Heart right ventricle (tissue), 16 donors: ENCODE measurements at places on chromosomes 2 and 18. TPM values are rescaled to one million over a fixed set of nuclear protein-coding genes. Genes with fewer than 3 reads are reported as not detected.

DNA sequence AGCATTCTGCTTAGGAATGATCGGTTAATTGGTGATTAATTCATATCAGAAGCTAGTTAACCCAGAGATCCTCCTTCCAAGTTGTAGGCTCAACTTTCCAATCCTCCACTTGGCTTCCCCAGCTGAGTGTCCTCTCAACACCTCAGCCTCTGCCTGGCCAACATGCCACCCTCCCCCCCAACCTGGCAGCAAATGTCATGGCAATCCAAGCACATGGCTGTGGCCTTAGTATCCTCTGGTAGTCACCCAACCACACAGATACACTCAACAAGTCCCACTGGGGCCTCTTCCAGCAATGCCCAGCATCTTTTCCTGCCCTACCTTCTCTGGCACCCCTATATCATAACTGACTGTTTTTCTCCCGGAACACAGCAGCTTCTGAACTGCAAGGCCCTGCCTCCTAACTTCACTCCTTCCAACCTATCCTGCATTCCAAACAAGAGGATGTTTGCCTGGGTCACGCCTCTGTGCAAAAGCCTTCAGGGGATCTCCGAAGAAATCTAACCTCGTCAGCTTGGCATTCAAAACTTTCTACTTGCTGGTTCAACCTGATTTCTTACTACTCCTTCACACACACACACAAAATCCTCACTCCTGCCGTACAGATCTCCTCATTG is 195.0 kb downstream of the CYP26B1 start:
- DNase-seq: no peak
- no peaks in the 10 kb centered on the region for H3K36me3 ChIP-seq
- H3K4me3 ChIP-seq: no peak overlapping the region
- H3K4me1 ChIP-seq: peaks cover 16% of the 10 kb centered on the region
- H3K27ac ChIP-seq: no peak overlapping the region
- H3K27me3 ChIP-seq: no peaks in the 10 kb centered on the region

DNA sequence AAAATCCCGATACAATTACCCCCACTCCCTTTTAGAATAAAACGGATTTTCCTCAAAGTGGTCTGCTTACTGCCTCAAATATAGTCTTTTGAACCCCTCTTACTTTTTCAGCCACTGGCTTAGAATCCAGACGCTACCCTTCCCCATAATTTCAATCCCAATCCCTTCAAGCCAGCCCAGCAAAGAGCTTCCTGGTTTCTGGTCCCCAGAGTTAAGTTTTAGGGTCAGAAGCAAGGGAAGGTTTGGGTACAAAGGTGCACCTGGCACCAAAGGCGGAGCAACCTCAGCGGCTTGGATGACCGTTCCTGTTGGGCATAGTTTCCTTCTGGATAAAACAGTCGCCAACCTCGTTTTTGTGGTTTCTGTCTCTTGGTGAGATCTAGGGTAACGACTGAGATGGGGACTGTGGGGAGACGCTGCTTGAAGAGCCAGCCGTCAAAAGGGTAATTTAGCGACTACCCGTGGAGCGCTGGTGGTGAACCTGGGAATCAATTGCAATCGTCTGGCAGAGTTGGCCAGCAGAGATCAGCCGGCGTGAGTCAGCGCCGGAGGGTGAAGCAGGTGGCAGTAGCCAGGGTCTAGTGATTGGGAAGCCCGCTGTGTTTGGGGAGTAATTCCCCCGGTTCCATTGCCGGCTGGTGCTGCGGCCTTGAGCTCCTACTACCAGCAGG is 1.6 kb downstream of the FEV start:
- no peak for DNase-seq
- H3K36me3 ChIP-seq: no peaks in the 10 kb centered on the region
- no peak overlapping the region for H3K4me3 ChIP-seq
- no peak overlapping the region for H3K27ac ChIP-seq
- peaks cover 56% of the 10 kb centered on the region for H3K27me3 ChIP-seq

The ABCG5 gene
- total RNA-seq: not detected

GRCh38 chr2:8693157-8693821 is 11.4 kb downstream of the ID2 start:
- peak overlapping the region; percentile 31 for H3K4me3 ChIP-seq
- no peak overlapping the region for H3K27ac ChIP-seq
- peaks cover 8% of the 10 kb centered on the region for H3K4me1 ChIP-seq
- H3K36me3 ChIP-seq: no peaks in the 10 kb centered on the region
- DNase-seq: peak; percentile 59
- peaks cover 5% of the 10 kb centered on the region for H3K27me3 ChIP-seq

The CHST9 gene
- 7.9 TPM for total RNA-seq

DNA sequence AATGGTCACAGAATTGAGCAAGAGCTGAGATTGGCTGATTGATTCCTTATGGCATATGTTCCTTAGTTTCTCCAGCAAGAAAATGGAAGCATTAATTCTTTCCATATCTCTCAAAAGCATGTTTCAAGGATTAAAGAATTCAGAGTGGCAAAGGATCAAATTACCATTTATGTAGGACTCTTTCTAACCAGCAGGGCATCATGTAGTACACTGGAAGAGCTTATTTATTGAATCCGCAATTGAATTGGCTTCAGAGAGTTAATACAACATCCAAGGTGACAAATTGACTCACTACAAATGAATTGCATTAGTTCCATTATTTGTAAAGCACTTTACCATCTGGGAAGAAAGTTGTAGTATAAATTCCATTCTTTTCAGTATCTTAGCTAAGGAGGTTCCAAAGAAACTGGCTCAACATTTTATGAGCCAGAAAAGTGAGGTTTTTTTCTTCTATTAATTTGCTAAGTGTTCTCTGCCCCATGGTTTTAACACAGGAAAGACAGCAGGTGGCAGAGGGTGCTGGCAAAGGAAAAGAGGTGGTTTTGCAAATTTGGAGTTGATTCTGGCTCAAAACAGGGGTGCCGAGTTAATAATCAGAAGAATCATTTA is 409.9 kb downstream of the MTX2 start:
- H3K27ac ChIP-seq: no peak overlapping the region
- H3K4me3 ChIP-seq: no peak overlapping the region
- H3K27me3 ChIP-seq: peaks cover 7% of the 10 kb centered on the region
- no peaks in the 10 kb centered on the region for H3K4me1 ChIP-seq
- no peaks in the 10 kb centered on the region for H3K36me3 ChIP-seq

The PLA2R1 gene
- 2.9 TPM for total RNA-seq

- H3K36me3 ChIP-seq: no peaks in the 10 kb centered on the region
- no peak for DNase-seq
- no peak overlapping the region for H3K4me3 ChIP-seq
- peaks cover 5% of the 10 kb centered on the region for H3K27me3 ChIP-seq
- H3K27ac ChIP-seq: no peak overlapping the region
Measured at GRCh38 chr2:38203446-38203810, 127.5 kb upstream of the CYP1B1 start.

DNA sequence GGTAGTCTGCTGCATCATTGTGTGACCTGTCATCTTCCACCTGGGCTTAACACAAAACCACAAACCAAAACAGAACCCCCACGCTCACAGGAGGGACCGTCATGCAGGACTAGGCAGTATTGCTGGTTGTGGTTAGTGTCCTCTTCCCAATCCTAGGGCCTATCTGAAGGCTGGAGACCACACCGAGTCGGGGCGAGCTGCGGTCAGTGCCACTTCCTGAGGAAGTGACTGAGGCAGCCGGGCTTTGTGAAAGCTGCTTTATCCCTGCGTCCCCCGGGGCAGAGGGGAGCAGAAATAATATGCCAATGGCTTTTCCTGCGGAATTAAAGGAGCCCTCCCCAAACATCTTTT is 22.9 kb downstream of the ZNF532 start:
- H3K4me1 ChIP-seq: peaks cover 60% of the 10 kb centered on the region
- DNase-seq: peak; percentile 63
- H3K4me3 ChIP-seq: peak overlapping the region; percentile 29

- H3K36me3 ChIP-seq: no peaks in the 10 kb centered on the region
- H3K27me3 ChIP-seq: no peaks in the 10 kb centered on the region
- peak overlapping the region; percentile 97 for H3K27ac ChIP-seq
Measured at GRCh38 chr2:231662028-231662810, 46.1 kb upstream of the PTMA start.

- DNase-seq: no peak
- H3K27ac ChIP-seq: no peak overlapping the region
- H3K4me1 ChIP-seq: no peaks in the 10 kb centered on the region
- H3K36me3 ChIP-seq: no peaks in the 10 kb centered on the region
Measured at GRCh38 chr2:147133286-147133908, 711.4 kb upstream of the ACVR2A start.

DNA sequence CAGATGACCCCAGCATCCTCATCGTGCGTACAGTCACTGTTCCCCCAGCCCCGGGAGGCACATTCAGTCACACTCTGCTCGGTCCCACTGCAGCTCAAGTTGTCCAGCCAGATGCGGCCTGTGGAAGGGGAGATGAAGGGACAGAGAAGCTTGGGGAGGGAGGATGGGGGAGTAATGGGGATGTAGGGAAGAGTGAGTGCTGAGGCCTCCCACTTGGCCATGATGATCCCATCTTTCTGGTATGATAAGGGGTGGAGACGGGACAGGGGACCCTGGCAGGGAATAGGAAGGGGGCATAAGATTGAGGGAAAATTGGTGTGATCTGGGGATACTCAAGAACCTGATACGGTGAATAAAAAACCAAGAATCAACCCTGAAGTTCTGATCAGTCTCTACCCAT is 3.5 kb downstream of the LOXL3 start:
- no peak for DNase-seq
- H3K27me3 ChIP-seq: no peaks in the 10 kb centered on the region
- peaks cover 35% of the 10 kb centered on the region for H3K4me1 ChIP-seq
- no peak overlapping the region for H3K4me3 ChIP-seq
- no peaks in the 10 kb centered on the region for H3K36me3 ChIP-seq

DNA sequence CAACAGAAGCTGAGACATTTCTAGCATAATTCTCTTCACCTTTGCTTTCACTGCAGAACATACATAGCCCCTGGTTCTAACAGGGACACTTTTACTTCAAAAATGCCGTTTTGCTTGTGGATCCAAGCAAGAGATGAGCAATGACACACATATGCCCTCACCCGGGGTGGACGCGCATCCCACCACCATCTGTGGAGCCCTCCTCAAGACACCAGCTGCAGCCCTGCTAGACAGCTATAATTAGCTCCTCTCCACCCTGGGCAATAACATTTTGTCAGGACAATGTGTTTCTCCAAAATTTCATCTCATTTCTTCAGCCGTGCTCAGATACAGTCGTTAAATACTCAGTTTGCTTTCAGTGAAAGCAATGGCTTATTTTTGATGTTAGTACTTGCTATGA is 368.7 kb upstream of the RAB6C start:
- no peak overlapping the region for H3K27ac ChIP-seq
- peaks cover 4% of the 10 kb centered on the region for H3K27me3 ChIP-seq
- no peaks in the 10 kb centered on the region for H3K36me3 ChIP-seq
- H3K4me3 ChIP-seq: no peak overlapping the region
- H3K4me1 ChIP-seq: no peaks in the 10 kb centered on the region
- DNase-seq: no peak

The RFX8 gene
- total RNA-seq: not detected

DNA sequence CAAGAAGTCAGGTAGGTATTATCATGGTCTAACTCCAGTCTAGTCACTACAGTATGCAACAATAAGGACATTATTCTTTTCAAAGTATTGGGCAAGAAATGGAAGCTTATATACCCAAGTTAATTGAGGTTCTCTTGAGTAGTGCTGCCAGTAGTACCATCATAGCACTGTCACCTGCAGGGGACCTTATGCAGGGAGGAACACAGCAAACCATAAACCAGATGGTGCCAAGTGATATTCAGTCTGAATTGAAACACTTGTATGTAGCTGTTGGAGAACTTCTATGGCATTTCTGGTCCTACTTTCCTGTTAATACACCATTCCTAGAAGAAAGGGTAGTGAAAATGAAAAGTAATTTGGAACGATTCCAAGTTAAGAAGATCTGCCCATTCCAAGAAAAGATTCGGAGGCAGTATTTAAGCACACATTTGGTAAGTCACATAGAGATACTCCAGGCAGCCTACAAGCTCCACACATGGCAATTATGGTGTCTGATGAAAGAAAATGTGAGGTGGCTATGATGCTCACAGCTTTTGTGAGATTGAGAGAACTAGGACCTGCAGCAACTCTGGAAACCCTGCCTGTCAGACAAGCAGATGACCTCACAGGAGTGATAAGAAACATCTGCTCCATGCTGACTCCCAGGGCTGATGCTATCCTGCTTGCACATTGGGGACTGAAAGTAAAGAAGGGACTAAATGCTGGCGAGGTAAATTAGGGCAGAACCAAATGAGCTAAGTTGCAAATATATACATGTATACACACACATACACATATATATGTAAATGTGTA is 174.7 kb downstream of the MC4R start:
- DNase-seq: no peak
- H3K4me3 ChIP-seq: no peak overlapping the region
- H3K27ac ChIP-seq: no peak overlapping the region
- no peaks in the 10 kb centered on the region for H3K36me3 ChIP-seq
- no peaks in the 10 kb centered on the region for H3K27me3 ChIP-seq

The UGT1A8 gene
- total RNA-seq: not detected

DNA sequence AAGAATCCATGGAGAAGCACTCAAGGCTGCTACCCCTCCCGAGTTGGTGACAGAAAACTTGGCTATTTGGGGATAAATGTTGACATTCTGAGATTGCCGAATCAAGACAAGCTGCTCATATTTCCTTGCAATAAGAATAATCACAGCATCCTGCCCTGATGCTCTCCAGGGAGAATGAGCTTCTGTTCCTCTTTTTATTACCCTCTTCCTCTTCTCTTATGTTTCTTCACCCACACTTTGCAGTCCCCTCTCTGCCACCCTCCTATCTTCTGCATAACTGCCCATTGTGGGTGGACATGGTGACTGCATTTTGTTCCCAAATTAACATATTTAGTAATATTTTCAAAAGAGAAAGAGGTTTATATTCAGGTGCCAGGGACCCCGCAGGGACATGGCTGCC is 11.9 kb upstream of the MSGN1 start:
- H3K4me3 ChIP-seq: no peak overlapping the region
- DNase-seq: no peak
- H3K36me3 ChIP-seq: no peaks in the 10 kb centered on the region
- H3K27me3 ChIP-seq: no peaks in the 10 kb centered on the region

DNA sequence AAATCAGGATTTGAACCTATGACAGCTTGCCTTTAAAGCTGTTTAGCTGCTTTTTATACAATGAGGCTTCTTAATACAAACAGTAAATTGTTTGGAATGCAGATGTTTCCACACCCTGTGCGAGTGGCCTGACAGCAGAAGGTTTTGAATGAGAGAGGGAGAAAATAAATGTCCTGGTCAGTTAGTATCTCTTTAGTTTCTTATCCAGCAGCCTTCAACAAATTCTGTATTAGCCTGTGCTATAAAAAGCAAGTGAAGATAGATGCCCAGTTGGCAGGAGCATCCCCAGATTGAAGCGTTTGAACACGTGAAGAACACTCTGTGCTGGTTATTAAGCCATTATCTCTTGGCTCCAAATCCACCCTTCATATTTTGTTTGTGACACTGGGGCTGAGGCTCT is 70.6 kb downstream of the CERS6 start:
- H3K36me3 ChIP-seq: no peaks in the 10 kb centered on the region
- no peak overlapping the region for H3K4me3 ChIP-seq
- H3K4me1 ChIP-seq: peaks cover 57% of the 10 kb centered on the region
- H3K27ac ChIP-seq: peak overlapping the region; percentile 61
